ENCODE measurements at places on chromosomes 1 and 21.

GRCh38 chr1:151936653-151937052, 27.3 kb upstream of the THEM4 start:
- DNase-seq = no peak

DNA sequence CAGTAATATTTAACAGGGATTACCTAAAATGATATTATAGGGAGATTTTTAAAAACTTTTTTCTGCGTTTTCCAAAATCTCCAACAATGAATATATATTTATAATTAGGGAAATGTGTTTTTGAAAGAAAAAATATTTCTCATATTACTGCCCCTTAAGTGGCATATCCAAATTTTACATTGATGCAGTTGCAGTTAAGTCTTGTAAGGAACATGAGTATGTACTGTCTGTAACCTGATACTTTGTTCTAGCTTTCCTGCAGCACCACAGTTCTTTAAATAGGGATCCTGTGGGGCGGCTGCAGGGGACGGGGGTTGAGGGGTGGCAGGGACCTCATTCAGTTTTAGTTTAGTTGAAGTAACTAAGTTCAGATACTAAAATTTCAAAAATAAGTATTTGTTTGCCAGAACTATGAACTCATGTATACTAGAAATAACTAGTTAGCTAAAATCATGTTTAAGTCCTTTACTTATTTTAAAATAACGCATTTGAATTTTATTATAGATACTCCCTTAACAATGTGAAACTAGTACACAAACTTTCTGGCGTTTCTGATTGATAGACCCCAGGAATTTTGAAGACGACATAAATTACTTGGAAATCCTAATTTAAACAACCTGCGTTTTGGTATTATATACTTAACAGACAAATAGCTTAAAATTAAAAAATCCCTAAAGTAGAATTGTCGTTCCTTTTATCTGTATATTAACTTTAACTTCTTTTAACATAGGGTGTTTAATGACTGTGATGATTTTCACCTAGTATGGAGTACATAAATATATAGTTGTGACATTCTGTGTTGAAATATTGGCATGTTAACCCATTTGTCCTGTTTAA, 639 bp upstream of the DNAJB4 start:
- DNase-seq = peak; percentile 50

GRCh38 chr1:244319283-244320132, 132.2 kb downstream of the ADSS2 start:
- peak; percentile 49 for DNase-seq

GRCh38 chr21:33022489-33022827, 3.3 kb upstream of the OLIG2 start:
- DNase-seq = no peak

GRCh38 chr1:114290341-114290740, 136.7 kb upstream of the SYT6 start:
- DNase-seq = no peak
